ENCODE measurements at places on chromosomes 7 and 10. TPM values are rescaled to one million over a fixed set of nuclear protein-coding genes. Genes with fewer than 3 reads are reported as not detected.
A peak's percentile ranks its signal among the peaks of the same experiment; 100 is the strongest.

RGR gene
- not detected for polyA plus RNA-seq

OR6V1 gene
- polyA plus RNA-seq, result not detected

COL13A1 gene
- polyA plus RNA-seq, result 1.2 TPM

SPDYE9 gene
- not detected for polyA plus RNA-seq

MUC3A gene
- polyA plus RNA-seq, result 0.76 TPM

RBAK gene
- 4.1 TPM for polyA plus RNA-seq

TMEM213 gene
- not detected for polyA plus RNA-seq

GPR141 gene
- 0.50 TPM for polyA plus RNA-seq

PLAC9 gene
- 28.3 TPM for polyA plus RNA-seq

KCND2 gene
- 0.31 TPM for polyA plus RNA-seq

DNA sequence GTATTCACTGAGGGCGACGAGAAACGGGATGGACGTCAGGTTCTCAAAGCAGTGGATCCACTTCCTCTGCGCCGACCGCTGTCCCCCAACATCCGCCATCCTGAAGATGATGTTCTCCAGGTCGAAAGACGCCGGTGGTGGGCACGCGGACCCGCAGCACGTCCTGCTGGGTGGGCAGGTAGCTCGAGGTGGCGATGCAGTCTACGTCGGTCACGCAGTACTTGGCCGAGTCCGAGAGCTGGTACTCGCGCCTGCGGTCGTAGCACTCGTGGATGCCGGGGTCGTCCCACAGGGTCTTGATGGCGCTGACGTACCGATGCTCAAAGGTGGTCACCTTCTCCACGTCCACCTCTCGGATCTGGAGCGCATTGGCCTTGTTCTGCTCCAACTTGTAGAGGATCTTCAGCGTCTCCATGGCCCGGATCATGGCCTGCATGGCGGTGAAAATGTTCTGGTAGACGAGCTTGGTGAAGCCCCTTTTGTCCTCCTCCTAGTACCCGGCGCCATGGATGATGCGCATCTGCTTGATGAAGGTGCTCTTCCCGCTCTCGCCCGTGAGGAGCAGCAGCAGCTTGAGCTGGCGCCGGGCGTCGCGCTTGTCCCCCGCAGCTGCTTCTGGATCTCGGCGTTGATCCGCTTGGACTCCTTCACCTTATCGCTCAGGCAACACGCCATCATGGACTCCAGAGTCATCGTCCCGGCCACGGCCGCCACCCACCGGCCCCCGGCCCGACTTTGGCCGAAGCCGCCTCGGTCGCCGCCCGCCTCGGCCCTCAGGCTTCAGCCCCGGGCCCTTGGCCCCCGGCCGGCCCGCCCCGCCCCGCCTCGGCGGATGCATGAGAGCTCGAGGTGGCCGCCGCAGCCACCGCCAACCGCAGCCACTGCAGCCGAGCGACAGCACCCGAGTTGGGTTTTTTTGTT, 122.9 kb upstream of the KCTD7 start:
- DNase-seq, result peak; percentile 58

DNA sequence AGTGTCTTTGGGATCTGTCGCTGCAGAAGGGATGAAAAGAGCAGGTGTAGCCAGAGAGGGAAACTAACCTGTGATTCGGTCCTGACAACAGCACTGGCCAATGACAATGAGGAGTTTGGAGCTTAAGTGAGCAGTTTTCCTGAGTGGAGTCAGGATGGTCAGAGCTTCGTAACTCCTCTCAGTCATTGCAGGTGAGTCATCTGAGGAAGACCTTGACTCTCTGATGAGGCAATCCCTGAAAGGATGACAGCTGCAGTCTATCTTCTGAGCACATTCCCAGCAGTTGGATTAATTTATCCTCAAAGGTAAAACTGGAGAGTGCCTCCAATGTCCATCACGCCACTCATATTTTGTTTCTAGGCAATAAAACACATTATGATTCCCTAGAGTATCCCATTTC, 401.9 kb downstream of the POM121L12 start:
- no peak for DNase-seq

DNA sequence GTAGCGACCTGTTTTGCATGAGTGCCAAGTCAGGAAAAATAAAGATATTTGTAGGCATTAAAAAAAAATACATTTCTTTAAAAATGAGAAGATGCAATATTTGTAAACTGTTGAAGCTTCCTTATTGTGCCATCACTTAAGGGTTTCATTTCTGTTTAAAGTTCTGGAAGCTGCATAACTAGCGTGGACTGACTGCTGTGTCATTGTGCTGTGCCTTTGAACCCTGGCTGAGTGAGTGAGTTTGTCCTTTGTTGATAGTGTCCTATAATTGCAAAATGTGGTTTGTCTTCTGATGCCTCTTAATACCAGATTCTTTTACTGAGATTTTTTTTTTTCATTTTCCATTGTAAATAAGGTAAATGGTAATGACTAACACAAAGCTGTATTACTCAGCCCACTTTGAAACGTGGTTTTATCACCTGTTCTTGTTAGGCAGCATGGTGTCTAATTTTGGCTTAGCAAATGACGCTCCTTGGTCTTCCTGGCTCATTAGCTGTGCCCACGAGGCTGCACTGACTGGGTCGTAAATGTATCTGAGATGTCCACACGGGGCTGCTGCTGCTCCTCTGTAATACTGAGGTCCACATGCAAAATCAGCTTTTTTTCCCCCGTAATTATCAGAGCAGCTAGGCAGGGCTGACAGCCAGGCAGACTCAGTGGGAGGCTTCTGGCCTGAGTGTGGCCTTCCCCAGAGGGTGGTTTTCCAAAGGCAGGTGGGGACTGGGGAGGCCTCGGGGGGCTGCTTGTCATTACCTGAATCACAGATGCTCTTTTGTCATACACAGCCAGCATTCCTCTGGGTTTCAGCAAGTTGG, 14.8 kb downstream of the ZSCAN25 start:
- DNase-seq, result no peak

- no peak for DNase-seq
These were observed 243.6 kb downstream of the BICC1 start for GRCh38 chr10:58756130-58756719.

GRCh38 chr10:120824881-120825309, 26.3 kb upstream of the WDR11 start:
- no peak for DNase-seq

DNA sequence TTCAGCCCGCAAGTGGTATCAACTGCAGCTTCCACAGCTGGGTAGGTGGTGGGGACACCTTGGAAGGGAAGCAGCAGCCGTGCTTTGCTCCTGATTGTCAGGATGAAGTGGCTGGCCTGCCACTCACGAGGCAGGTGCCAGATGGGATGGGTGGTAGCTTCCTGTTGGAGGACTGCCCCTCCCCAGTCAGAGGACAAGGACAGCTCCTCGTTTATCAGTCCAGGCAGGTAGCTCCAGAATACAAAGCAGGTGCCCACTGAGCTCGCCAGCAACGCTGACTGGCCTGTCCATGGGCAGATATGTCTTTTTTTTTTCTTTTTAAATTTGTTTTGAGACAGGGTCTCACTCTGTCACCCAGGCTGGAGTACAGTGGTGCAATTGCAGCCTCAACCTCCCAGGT, 431.3 kb downstream of the GALNT17 start:
- no peak for DNase-seq

GRCh38 chr7:135333946-135334345, 100.3 kb downstream of the STRA8 start:
- DNase-seq, result no peak

DNA sequence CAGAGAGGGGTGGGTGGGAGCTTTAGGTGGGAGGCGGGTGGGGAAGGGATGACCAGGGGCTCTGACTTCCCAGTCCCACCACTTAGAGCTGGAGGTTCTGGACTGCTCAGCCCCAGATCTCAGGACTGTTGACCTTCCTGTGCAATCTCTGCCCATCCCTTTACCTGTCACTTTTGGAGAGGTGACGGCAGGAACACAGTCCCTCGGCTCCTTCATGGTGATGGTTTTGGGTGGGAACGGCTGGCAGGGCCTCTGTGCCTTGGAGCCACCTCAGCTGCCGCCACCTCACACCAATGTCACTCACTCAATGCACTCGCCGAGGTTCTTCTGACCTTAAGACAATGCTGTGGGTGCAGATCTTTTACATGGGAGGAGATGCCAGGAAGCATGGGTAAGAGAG, 49.0 kb downstream of the TMEM270 start:
- peak; percentile 15 for DNase-seq

- no peak for DNase-seq
These were observed 12.5 kb upstream of the GPR146 start for GRCh38 chr7:1031716-1032455.

GRCh38 chr10:7275761-7276440, 134.9 kb downstream of the SFMBT2 start:
- DNase-seq, result no peak

DNA sequence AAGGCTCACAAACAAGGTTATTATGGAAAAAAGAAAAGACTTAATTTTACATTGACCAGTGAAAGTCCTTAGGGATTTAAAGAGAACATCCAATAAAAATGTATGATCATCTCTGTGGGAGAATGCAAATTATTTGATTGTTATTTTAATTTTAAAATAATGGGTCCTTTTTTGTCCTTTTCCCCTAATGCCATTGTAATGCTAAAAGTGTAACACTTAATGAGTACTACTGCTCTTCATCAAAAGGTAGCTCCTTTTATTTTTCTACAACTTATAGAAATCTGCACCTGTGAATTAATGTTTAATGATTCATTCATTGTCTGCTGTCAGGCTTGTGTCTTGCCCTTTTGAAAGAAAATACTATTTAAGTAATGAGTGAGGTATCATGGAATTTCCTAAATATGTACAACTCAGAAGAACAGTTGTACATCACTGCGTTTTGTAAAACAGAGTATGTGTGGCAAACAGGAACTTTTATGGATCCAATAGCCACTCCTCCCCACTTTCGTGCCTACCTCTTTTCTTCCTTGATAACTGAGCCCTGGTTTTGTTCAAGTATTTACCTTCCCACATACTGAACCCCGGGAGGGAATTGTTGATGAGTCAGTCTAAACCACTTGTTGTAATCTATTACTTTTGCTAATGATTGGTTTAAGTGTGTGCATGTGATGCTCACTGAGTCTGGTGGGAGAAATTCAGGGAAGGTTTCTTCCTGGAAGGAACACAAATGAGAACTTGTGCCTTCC, 19.9 kb upstream of the TRUB1 start:
- no peak for DNase-seq

- DNase-seq, result no peak
These were observed 31.6 kb downstream of the CCDC3 start for GRCh38 chr10:12969951-12970350.

- no peak for DNase-seq
These were observed 143.5 kb downstream of the NEURL1 start for GRCh38 chr10:103637011-103637410.

- DNase-seq, result no peak
These were observed 4.0 kb upstream of the CLEC5A start for GRCh38 chr7:141950806-141951205.

DNA sequence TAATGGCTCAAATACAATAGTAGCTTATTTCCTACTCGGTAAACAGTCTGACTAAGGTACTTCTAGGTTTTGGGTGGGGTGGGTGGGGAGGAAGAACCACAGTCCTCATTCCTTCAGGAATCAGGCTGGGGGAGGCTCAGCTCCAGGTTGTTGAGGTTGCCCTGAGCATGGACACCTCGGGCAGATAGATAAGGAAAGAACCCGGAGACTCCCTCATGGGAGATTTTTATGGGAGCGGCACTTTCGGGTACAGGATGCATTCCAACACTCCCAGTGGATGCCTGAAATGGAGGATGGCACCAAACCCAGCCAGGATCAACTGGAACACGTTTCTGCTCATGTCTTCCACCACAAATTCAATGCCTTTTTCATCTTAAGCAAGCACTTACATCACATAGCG, 5.5 kb upstream of the GSDME start:
- DNase-seq, result no peak

DNA sequence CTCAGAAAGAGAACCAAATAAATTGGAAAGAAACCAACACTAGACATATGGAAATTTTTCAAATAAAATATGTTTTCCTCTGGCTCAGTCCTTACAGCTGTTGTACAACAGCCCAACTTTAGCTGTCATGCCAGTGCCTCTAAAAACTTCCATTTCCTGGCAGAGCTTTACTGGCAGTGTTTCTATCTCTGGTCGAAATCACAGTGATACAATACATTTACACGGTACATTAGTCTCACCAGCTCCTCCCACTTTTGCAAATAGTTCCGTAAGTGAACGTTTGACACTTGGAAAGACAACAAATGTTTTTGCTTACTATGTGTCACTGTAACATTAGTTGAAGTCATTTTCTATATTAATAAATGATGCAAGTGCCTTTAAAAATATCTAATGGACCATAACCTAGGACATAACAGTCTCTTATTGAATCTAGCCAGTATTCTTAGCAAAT, 29.8 kb downstream of the BCAP29 start:
- peak; percentile 48 for DNase-seq

- DNase-seq, result no peak
These were observed 37.0 kb downstream of the HTR5A start for GRCh38 chr7:155107126-155107525.

DNA sequence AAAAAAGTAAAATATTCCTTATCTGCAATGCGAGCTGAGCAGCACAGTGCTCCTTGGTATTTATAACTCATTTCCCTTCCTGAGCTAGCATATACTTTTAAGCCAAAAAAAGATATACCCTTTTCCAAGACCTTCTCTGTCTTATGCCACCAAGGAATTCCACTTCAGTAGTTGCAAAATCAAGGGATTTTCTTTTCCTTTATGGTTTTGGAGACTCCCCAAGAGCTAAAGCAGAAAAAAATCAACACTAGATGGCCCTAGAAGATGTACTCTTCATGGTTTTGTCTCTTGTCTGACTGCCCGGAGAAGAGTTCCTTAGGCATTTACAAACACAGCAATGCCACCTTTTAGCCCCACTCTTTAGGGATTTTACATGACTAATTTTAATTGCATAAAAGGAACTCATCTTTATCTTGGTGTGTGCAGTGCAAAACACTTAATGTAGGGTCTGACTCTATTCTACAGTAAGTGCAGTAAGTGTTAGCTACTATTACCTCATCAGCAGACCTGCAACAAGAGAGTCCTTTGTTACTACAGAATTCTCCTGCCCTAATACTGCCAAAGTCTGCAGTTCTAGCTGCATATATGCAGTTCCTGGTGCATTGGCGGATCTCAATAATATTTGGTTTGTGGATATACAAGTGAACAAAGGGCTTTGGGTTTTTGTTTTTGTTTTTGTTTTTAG, 443.3 kb downstream of the GFRA1 start:
- DNase-seq, result no peak

DNA sequence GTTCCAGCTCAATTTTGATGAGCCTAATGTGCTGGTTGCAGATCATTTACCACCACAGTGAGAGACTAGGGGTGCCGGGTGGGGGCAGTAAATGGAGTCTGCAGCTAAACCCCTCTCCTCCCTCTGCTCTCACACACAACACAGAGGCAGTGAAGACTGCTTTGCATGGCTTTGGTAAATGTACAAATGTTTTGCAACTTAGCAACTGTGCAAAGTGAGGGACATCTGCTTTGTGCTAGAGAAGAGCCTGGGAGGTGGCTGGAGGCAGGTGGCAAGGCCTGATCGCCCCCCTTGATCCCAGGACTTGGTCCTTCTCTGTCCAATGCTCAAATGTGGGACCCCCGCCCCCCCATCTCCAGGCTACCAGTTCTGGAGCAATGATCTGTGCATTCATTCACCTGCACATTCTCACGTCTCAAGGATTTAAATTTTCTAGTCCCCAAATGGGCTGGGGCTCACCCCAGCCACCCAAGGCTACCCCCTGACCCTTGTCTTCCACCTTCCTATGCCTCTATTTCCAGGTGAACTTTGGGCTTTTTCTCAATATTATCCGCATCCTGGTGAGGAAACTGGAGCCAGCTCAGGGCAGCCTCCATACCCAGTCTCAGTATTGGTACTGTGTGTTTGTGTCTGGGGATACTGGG, 11.6 kb downstream of the GHRHR start:
- no peak for DNase-seq

All from stomach (tissue), 19 donors.